Stimulated activated CD8-positive, alpha-beta memory T cell treated with anti-CD3 and anti-CD28 coated beads, Interleukin-2, amount 100 ng/mL, for 1 hour (primary cell): ENCODE measurements at places on chromosomes 5 and 9.

GRCh38 chr9:138065287-138065686 lies 187.7 kb downstream of the CACNA1B start:
- DNase-seq, result no peak

DNA sequence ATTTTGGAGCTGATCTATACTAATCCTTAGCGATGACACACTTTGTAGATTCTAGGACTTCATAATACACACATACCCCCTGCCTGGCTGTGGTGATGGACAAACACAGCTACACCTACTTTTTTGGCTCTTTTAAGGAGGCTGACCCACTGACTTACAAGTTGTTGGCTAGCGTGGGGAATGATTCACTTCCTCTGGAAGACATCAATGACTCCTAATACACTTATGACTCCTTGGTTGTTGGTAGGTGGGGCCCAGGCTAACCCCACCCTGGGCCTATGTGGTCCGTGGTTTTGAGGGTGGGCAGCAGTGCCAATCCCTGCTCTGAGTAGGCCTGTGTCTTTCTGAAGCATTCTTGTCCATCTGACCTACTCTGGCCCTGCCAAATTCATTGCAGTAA lies 144.4 kb downstream of the SLC12A2 start:
- DNase-seq, result no peak

DNA sequence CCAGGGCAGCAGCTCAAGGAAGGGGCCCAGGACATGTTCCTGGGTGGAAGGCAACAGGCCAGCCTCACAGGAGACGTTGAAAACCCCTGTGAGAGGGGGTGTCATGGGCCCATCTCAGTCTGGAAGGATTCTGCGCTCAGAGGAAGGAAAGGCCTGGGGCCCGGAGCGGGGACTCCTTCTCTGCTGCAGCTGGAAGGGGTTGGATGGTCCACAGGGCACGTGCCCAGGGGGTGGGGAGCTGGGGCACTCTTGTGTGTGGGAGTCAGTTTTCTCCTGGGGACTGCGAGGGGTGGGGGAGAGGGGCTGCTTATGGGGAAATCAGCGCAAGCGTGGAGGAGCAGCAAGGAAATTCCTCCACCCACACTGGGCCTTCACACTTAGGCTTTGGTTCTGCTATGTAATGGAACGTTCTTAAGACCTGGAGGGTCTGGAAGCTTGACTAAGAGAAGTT lies 2.9 kb upstream of the LPCAT1 start:
- DNase-seq, result no peak

GRCh38 chr5:176700239-176700847 lies 53.1 kb downstream of the TSPAN17 start:
- DNase-seq, result no peak

GRCh38 chr9:96245399-96245798 lies 56.6 kb downstream of the HSD17B3 start:
- no peak for DNase-seq

DNA sequence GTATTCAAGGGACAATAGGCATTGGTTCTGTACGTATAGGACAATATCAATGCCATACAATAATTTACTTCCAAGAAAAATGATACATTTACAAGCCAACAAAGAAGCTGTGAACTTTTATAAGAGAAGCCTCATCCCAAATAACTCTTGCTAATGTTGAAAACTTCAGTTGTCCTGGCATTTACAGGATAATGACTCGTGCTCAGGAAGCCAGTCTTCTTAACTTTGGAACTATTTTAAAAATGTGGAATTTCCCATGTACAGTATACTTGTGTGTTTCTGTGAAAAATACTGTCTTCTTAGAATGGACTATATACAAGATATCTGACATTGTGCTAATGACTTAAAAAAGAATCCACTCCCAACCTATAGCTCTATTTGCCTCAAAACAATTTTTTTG lies 1479.3 kb upstream of the CDH9 start:
- DNase-seq, result no peak

GRCh38 chr5:102306121-102306520 lies 10.0 kb upstream of the SLCO4C1 start:
- DNase-seq, result no peak

DNA sequence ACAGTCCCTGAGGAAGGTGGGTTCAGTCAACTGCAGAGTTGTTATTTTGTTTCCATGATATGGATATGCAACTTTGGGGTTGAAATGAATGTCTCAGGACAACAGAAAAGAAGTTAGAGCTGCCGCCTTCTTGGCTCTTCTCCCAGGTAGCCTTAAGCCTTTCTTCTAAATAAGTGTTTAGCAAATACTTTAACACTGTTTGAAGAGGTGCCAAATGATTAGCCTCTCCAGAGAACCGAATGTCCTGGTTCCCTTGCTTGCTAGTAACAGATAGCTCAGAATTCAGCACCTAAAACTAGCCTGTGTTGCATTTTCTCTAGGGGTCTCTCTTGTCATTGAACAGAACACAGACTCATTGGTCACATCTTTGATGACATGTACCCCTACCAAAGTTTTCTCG lies 127.7 kb upstream of the PIK3R1 start:
- DNase-seq, result no peak

DNA sequence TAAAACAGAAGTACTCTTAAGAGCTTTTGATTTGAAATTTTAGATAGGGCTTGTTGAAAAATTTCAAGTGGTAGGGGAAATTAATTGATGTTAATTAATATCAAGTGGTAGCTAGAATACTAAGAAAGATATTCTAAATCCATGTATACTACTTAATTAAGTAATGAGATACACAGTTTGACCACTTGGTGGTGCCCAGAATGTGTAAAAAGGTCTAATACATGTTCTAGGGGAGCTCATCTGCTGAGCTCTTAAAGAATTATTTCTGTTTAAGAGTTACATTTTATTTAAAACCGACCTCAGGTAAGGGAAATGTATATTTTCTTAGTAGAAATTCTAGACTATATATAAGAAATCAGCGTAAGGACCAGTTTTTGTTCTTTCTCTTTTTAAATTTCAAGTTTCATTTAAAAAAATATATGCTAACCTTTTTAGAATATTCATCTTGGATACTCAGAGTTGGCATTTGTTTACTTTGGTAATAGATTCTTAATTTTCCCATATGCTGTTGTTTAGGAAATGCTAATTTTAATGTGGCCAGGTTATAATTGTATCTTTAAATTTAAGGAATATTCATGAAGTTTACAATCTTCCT lies 61.5 kb downstream of the LNPEP start:
- DNase-seq, result no peak

DNA sequence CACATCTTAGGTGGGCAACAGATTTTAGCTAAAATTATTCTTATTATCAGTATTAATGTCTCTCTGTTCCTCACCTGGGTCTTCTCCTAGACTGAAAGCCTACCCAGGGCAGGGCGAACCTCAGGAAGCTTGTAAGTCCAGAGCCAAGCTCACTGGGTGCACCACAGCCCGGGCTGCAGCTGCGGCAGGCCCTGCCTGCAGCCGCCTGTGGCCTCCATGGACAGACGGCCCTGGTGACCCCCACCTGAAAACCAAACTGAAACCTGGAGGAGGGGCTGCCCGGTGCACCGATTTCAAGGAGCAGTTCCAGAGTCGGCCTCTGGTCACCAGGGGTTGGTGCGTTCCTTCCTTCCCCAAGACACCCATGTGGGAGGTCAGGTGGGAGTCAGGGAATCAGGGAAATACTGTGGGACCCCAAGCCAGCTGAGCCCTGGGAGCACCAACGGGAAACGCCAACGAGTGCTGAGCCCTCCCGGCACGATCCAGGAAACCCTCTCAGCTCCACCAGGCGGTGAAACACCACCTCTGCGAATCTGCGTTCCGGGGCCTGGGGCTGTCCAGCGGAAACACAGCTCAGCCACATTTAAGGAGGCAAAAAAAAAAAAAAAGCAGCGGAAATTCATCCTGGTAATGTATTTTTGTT lies 68.6 kb upstream of the PPP1R26 start:
- DNase-seq, result no peak

DNA sequence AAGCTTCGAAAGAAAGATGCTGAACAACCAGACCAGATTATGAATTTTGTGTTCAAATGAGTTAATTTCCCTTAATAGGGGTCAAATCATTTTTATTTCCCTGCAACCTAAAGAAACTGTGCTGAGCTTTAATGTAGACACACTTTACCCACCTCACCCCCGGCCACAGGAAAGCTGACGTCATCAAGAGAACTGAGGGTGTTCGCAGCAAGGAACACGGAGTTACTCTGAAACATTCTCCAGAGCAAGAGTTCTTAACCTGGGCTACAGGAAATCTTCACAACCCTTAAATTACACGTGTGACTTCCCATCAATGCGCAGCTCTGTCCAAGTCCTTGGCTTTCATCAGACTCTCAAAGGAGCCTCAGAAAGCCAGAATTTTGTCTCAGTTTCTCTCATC lies 116.3 kb downstream of the COL23A1 start:
- no peak for DNase-seq

DNA sequence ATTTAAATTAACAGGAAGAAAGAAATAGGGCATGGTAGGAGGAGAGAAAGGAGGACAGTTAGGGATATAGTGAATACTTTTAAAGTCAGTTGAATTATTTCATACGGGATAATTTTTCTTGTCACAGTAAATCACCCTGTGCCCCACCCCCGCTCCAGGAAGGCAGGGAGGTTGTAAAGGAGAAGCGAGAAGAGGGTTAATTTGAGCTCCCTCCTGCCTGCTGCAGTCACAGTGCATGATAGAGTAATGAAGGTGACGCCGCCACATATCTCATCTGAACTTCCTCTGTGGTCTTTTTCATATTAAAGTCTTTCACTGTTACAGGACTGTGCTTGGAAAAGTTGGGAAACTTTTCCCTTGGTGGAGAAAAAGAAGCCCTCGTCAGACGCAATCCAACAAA lies 896 bp upstream of the PCSK5 start:
- no peak for DNase-seq

DNA sequence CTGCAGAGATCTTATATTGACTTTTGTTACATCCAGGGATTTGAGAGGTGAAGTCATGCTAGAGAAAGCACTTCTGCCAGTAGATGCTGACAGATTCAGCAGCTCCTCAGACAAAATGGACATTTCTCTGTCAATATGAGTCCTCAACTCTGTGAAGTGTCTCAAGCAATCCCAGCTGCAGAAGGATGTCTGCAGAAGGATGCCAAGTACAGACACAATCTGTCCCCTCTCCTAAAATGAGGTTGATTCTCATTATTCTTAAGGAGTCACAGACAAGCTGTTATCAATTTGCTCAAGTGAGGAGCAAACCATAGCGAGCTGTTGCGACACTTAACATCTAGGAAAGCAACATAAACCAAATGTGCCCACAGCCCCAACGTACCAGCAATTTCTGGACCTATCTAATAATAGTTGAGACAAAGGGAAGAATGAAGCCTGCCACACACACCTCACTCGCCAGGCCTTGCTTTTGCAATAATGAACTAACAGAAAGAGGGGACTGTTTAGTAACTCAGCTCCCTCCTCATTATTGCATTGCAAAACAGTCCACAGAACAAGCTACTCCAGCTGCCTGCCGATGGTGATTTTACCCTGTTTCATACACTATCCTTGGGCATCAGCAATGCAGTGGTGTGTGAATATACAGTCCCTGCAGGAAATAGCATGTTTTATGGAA lies 364.2 kb upstream of the PDE4D start:
- no peak for DNase-seq

DNA sequence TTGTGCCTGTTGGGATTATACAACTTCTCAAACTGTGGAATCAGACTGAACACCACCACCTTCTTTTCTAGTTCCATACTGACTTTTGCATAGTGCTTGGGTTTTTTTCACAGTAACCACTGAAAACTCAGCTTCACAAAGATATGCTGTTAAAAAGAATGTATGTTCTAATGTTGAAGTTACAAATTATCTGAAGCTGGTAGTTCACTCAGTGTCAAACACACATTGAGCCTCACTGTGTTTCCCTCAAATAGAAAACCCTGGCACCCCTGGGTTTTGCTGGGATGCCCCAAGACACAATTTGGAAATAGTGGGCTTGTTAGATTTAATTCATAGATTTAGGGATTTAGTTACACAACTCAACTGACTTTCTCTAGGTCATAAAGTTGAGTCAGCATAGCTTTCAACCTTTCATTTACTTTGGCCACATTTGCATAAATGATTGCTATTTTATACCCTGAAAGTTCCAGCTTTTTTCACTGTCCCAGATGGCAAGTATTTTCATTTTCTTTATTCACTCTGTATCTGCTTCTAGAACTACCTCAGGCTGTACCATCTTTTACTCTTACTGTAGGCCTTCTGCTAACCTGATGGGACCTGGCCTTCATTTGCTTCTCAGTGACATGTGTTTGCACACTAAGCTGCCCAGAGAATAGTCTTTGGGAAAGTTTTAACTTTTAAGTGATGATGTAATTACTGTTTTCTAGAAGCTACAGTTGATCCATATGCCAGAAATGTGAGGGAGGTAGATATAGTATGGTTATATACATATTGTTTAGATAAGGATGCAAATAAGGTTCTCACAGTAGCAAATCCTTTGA lies 115.1 kb downstream of the CDC42SE2 start:
- DNase-seq, result no peak

DNA sequence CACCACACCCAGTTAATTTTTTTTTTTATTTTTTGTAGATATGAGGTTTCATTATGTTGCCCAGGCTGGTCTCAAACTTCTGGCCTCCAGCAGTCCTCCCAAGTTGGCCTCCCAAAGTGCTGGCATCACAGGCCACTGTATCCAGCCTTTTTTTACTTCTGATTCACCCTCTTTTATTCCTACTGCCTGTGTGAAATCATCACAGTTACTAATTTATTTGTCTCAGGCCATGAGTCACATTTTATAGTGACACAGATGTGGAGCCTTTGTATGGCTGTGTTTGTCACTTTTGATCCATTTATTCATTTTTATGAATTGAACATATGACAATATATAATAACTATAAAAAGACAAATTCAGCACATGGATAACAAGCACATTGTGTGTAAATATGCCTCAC lies 67.1 kb upstream of the SNX2 start:
- no peak for DNase-seq

DNA sequence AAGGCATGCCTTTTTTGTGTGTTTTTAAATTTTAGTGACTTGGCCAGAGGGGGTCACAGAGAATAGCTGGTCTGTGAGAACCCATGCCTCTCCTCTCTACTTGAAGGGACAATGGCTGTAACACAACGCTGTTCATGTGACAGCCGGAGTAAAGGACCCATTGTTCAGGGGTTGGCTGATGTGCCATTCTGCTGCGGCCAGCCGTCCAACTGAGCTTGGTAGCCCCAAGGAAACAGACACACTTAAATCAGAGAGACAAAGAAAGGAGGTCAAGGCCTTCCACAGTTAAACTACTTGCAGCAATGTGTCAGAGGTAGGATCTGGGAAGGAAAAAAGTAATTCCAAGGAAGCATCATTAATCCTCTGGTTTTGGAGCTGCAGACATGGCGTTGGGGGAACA lies 8.1 kb downstream of the MEGF10 start:
- no peak for DNase-seq

GRCh38 chr9:91197232-91198181 lies 164.2 kb downstream of the AUH start:
- DNase-seq, result no peak
